ENCODE measurements at places on chromosomes 7 and 10.
A peak's percentile ranks its signal among the peaks of the same experiment; 100 is the strongest.

GRCh38 chr10:47449102-47449978, 34.6 kb downstream of the ANXA8 start:
- peak overlapping the region; percentile 69 for H3K27ac ChIP-seq
- peaks cover 85% of the 10 kb centered on the region for H3K4me1 ChIP-seq
- H3K4me3 ChIP-seq = no peak overlapping the region
- no peaks in the 10 kb centered on the region for H3K36me3 ChIP-seq
- DNase-seq = peak; percentile 50

- H3K4me3 ChIP-seq = no peak overlapping the region
- H3K36me3 ChIP-seq = no peaks in the 10 kb centered on the region
- H3K27me3 ChIP-seq = no peaks in the 10 kb centered on the region
These were observed 10.4 kb upstream of the AOAH start for GRCh38 chr7:36734731-36735130.

- no peak overlapping the region for H3K27ac ChIP-seq
- no peak for DNase-seq
- H3K27me3 ChIP-seq = no peaks in the 10 kb centered on the region
These were observed 298.6 kb downstream of the TFEC start for GRCh38 chr7:115731796-115732471.

DNA sequence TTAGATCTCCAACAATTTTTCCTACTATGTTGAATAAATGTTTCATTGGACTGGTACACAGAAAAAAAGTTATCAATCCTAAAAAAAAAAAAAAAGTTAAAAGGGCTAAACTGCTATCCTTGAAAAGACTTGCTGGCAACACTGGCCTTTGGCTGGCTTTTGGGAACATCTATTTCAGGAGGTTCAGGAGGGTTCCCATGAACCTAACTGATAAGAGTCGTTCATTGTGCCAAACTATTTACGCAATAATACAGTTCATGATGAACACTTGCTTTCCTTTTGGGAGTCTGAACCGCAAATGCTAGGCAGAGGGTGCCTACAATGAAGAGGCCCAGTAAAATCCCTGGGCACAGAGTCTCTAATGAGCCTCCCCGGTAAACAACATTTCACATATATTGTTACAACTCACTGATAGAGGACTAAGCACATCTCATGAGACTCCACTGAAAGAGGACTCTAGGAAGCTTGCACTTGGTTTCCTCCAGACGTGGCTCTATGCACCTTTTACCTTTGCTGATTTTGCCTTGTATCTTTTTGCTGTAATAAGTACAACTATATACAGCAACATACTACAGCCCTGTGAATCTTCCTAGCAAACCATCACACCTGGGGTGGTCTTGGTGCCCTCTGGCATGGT, 45.0 kb downstream of the ZFAND4 start:
- no peak overlapping the region for H3K27ac ChIP-seq
- DNase-seq = no peak
- H3K27me3 ChIP-seq = no peaks in the 10 kb centered on the region
- H3K4me1 ChIP-seq = no peaks in the 10 kb centered on the region

- H3K36me3 ChIP-seq = no peaks in the 10 kb centered on the region
- H3K4me1 ChIP-seq = no peaks in the 10 kb centered on the region
- no peak overlapping the region for H3K4me3 ChIP-seq
- no peak overlapping the region for H3K27ac ChIP-seq
These were observed 45.7 kb upstream of the ADGRA1 start for GRCh38 chr10:133042061-133042460.

DNA sequence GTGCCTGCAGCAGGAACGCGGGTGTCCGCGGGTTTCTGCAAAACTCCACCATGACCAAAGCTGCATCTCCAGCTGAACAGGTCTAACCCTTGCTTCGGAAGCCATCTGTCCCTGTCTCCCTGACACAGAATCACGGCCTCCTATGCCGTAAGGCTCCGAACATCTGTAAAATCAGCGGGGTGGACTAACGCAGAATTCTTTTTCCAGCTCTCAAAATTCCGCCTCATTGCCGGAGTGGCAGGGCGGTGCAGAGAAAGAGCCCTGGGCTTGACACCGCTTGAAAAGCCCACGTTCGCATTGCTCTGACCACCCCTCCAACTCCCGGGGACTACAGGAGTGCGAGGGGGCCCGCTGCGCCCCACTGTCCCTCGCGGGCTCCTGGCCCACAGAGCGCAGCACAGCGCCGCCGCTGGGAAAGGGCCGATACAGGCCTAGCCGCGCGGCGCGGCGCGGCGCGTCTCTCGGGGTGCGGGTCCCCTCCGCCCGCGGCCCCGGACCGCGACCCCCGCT, 409 bp downstream of the DNMBP start:
- peaks cover 40% of the 10 kb centered on the region for H3K4me1 ChIP-seq
- H3K4me3 ChIP-seq = peak overlapping the region; percentile 90
- peak overlapping the region; percentile 90 for H3K27ac ChIP-seq
- DNase-seq = no peak
- H3K36me3 ChIP-seq = no peaks in the 10 kb centered on the region

DNA sequence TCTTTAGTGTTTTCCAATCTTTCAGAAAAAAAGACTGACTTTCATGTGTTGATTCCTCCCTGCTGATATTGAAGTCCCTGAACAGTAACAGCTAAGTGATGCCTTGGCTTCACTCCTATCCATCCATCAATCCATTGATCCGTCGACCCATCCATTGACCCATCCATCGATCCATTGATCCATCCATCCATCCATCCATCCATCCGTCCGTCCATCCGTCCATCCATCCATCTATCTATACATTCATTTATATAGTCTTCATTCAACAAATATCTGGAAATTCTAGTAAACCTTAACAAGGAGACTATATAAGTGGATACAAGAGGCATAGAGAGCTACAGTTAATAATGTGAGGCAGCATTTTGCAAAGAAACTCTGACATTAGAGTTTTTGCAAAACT, 21.6 kb upstream of the LAMB1 start:
- no peak overlapping the region for H3K4me3 ChIP-seq
- no peaks in the 10 kb centered on the region for H3K27me3 ChIP-seq
- H3K27ac ChIP-seq = no peak overlapping the region
- H3K4me1 ChIP-seq = no peaks in the 10 kb centered on the region
- no peaks in the 10 kb centered on the region for H3K36me3 ChIP-seq
- no peak for DNase-seq

- DNase-seq = no peak
- peaks cover 28% of the 10 kb centered on the region for H3K4me1 ChIP-seq
- no peaks in the 10 kb centered on the region for H3K36me3 ChIP-seq
These were observed 52.5 kb upstream of the FRMD4A start for GRCh38 chr10:14383266-14383665.

- H3K27me3 ChIP-seq = peaks cover 7% of the 10 kb centered on the region
- H3K4me3 ChIP-seq = no peak overlapping the region
- peaks cover 47% of the 10 kb centered on the region for H3K36me3 ChIP-seq
- H3K27ac ChIP-seq = no peak overlapping the region
These were observed 5.2 kb downstream of the FZD9 start for GRCh38 chr7:73438547-73439409.

DNA sequence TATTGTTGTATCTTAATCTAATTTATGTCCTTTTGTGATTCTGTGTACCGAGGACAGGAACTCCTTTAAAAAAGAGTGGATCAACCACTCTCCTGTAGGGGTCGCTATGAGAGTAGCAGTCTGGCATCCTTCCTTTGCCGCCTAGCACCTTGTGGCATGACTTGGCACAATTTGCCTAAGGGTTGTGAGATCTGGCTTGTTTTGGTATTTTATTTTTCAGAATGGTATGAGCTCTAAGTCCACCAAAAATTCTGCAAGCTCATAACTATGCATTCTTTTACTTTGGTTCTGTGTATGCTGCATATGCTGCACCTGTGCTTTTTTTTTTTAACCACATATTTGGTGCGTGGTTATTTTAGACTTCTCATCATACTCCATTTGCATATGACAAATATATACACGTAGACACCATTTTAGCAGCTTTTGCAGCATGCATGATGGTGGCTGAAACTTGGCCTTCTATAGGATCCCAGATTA, 112.8 kb downstream of the CDK14 start:
- no peaks in the 10 kb centered on the region for H3K27me3 ChIP-seq
- no peak overlapping the region for H3K27ac ChIP-seq
- no peak for DNase-seq
- no peaks in the 10 kb centered on the region for H3K4me1 ChIP-seq

DNA sequence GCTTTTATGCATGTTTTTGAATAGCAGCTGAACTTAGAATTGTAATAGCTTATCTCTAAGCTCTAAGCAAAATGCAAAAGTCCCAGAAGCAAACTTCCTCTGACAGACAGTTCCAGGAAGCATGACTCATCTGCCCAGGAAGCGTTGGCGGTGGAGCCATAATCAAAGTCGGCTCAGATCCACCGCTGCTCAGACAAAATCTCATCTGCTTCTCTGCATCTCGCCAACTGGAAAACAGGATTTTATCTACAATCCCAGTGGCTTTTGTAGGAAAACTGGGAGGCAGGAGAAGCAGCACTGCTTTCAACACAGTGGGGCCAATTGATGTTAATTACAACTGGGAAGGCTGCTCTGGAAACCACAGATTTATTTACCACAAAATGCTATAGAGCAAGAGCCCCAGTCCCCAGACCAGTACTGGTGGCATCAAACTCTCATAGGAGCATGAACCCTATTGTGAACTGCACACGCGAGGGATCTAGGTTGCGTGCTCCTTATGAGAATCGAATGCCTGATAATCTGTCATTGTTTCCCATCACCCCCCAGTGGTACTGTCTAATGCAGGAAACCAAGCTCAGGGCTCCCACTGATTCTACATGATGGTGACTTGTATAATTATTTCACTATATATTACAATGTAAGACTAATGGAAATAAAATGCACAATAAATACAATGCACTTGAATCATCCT, 99.9 kb downstream of the CUBN start:
- no peak overlapping the region for H3K4me3 ChIP-seq
- peak overlapping the region; percentile 46 for H3K27ac ChIP-seq
- peaks cover 49% of the 10 kb centered on the region for H3K4me1 ChIP-seq
- H3K27me3 ChIP-seq = no peaks in the 10 kb centered on the region
- DNase-seq = peak; percentile 49

GRCh38 chr10:42972946-42973345, 103.9 kb upstream of the RET start:
- H3K36me3 ChIP-seq = no peaks in the 10 kb centered on the region
- no peak overlapping the region for H3K27ac ChIP-seq
- no peaks in the 10 kb centered on the region for H3K27me3 ChIP-seq
- H3K4me3 ChIP-seq = no peak overlapping the region
- DNase-seq = no peak

- no peaks in the 10 kb centered on the region for H3K36me3 ChIP-seq
- H3K27me3 ChIP-seq = no peaks in the 10 kb centered on the region
- no peak overlapping the region for H3K4me3 ChIP-seq
- H3K4me1 ChIP-seq = no peaks in the 10 kb centered on the region
- no peak for DNase-seq
These were observed 112.0 kb downstream of the NPTX2 start for GRCh38 chr7:98729121-98729520.

DNA sequence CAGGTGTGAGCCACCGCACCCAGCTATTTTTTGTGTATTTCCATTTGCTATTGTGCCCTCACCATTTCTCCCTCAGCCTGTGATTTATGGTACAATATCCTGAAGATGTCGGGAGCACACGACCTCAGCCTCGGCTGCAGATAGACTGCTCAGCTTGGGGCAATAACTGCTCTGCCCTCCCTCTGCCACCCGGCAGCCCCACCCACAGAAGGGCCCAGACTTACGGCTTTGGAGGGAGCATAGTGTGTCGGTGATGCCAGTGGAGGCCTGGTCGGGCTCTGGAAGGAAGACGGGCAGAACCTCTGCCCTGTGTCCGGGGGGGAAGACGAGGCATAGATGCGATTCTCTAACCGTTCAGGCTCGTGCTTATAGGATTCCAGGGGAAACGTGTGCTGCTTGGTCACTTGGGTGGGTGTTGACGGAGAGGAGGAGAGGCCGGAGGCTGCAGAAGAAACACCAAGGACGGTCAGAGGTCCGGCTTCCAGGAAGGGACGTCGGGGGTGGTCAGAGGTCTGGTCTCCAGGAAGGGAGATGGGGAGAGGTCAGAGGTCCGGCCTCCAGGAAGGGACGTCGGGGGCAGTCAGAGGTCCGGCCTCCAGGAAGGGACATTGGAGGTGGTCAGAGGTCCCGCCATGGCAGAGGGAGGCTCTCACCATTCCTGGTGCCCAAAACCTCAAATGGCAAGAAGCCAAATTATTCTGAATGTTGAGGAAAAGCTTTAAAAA, 155.7 kb upstream of the RHEB start:
- no peaks in the 10 kb centered on the region for H3K27me3 ChIP-seq
- no peak overlapping the region for H3K4me3 ChIP-seq
- H3K27ac ChIP-seq = no peak overlapping the region
- H3K36me3 ChIP-seq = no peaks in the 10 kb centered on the region
- peaks cover 19% of the 10 kb centered on the region for H3K4me1 ChIP-seq

GRCh38 chr7:18257711-18258110, 230.1 kb upstream of the PRPS1L1 start:
- no peak overlapping the region for H3K27ac ChIP-seq
- H3K4me1 ChIP-seq = no peaks in the 10 kb centered on the region
- DNase-seq = no peak
- no peaks in the 10 kb centered on the region for H3K27me3 ChIP-seq
- no peaks in the 10 kb centered on the region for H3K36me3 ChIP-seq

- no peak overlapping the region for H3K4me3 ChIP-seq
- no peak for DNase-seq
- H3K4me1 ChIP-seq = no peaks in the 10 kb centered on the region
- H3K27ac ChIP-seq = no peak overlapping the region
- no peaks in the 10 kb centered on the region for H3K36me3 ChIP-seq
- H3K27me3 ChIP-seq = no peaks in the 10 kb centered on the region
These were observed 29.2 kb upstream of the NPFFR1 start for GRCh38 chr10:70312972-70313371.

DNA sequence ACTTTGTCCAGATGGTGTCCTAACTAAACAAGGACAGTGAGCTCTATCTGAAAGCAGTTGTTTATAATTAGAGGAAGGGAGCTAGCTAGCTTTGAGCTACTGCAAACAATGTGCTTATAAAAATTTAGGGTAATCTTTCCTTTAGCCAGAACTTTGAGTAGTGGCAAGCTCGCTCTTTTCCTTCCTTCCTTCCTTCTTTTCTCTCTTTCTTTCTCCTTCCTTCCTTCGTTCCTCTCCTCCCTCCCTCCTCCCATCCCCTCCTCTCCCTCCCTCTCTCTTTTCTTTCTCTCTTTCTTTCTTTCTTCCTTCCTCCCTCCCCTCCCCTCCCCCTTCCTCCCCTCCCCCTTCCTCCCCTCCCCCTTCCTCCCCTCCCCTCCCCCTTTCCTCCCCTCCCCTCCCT, 520.1 kb downstream of the INHBA start:
- no peak for DNase-seq
- H3K27me3 ChIP-seq = no peaks in the 10 kb centered on the region
- no peaks in the 10 kb centered on the region for H3K4me1 ChIP-seq
- no peak overlapping the region for H3K4me3 ChIP-seq
- H3K36me3 ChIP-seq = no peaks in the 10 kb centered on the region
- no peak overlapping the region for H3K27ac ChIP-seq

Data from thymus (tissue), 14 donors.